ENCODE measurements at places on chromosomes 6 and 20.

GRCh38 chr20:32333181-32333987, 24.7 kb upstream of the ASXL1 start:
- DNase-seq = no peak

DNA sequence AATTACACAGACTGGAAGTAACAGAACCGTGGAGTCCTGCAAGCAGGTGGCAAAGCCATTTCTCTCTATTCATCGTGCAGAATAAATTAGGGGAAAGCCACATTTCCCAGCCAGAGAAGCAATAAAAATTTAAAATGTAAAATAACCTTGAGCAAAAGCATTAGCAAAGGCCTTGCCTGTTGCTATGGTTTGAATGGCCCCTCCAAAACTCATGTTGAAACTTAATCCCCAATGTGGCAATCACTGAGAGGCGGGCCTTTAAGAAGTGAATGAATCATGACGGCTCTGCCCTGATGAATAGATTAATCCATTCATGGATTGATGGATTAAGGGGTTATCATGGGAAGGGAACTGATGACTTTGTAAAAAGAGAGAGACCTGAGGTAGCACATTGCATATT, 679.0 kb downstream of the PTPRT start:
- no peak for DNase-seq

DNA sequence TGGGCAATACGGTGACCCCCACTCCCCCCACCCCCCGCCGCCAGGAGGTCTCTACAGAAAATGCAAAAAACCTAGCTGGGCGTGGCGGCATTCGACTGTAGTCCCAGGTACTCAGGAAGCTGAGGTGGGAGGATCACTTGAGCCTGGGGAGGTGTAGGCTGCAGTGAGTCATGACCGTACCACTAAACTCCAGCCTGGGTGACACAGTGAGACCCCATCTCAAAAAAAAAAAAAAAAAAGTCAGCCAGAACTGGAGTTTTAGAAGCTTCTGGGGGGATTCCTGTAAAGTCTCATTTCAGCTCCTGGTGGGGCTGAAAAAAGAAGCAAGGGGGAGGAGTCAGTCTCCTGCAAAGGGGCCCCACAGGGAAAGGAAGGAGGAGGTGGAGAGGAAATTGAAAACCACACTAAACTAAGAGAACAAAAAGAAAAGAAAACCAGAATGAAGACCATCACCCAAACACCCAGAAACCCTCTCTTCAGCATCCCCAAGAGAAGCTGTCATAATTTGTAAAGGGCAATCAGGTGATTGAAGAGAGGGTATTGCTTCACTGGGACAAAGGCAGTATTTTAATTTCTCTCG, 50.4 kb downstream of the NOL4L start:
- no peak for DNase-seq

DNA sequence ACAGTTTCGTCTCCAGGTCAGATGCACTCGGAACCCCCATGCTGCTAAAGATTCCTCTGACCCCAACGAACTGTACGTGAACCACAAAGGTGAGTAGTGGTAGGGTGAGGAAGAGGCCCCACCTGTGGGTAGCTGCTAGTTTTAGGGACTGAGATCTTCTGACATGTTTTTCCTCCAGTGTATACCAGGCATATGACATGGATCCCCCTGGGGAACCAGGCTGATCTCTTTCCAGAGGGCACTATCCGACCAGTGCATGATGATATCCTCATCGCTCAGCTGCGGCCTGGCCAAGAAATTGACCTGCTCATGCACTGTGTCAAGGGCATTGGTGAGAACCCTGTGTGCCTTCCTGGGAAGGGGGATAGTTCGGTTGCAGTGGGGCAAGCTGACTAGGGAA, 3.2 kb downstream of the POLR1C start:
- no peak for DNase-seq

DNA sequence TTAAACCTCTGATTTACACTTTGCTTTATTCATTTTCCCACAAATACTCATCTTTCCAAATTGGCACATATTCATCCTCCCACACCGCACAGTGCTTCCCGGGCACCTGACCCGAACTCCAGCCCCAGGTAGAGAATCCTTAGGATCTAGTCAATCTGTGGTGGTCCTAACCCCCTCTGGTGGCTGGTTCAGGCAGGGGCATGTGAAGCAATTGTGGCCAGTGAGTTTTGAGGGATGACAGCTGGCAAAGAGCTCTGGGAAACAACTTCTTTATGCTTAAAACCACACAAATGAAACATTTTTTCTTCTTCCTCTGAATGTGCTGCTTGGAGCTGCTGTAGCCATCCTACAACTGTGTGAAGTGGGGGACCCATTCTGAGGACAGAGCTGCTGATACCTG, 54.7 kb downstream of the ELOVL5 start:
- DNase-seq = peak; percentile 43

DNA sequence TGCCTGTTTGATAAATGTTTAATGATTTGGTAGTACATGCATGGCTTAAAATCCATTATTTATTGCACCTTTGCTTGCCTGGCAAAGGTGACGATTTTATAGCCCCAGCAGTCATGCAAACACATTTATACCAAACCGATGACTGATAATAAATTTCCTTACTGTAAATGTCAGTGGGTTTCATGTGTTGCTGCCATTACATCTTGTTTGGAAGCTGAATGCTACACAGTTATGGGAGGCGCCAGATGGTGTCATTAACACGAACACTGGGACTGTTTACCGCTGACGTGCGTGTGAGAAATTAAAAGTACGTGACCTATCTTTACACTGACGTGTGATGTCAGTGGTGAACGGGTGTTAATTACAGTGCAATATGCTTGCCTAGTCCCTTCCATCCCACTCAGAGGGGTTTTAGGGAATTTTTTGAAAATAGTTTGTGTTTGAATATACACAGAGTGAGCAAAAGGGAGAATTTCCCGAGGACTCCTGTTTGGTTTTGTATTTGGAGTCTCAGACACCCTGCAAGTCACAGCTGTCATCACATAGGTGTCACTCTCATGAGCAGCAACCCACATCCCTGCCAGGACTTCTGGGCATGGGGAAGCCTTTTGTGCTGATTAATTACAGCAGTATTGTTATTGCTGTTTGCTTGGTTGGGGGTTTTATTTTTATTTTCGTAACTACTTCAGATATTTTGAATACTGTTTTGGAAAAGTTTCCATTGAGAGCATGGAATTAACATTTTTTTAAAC, 151.8 kb upstream of the INSM1 start:
- no peak for DNase-seq

DNA sequence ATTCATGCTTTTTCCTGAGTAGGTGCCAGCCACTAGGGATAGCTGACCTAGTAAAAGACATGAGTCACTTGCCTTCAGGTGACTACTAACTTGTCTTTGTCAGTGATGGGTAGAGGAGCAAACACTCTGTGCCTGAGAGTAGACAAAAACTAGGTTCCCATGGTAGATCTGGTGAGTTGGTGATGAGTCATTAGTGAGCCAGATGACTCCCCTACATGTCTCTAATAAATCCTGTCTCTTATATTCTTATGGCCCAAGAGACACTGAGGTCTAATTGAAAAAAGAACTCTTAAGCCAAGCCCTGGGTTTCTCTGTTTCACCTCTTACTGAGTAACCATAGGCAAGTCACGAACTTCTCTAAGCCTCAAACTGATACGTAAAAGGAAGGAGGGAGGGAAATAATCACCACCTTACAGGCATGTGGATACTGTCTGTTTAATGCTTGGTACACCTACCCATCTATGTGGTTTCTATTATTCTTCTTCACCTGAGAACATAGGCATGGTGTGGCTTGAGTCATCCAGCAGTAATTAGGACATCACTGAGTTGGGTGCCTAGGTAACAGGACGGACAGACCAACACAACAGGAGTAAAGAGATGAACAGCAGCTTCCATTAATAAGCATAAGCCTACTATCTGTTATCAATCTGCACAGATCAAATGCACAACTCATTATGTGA, 20.3 kb downstream of the TTPAL start:
- no peak for DNase-seq
